Right ventricle myocardium superior (tissue), 1 donor: ENCODE measurements at places on chromosomes 13 and 19. TPM values are rescaled to one million over a fixed set of nuclear protein-coding genes. Genes with fewer than 3 reads are reported as not detected.

The VSTM2B gene
- total RNA-seq = not detected

The PCDH9 gene
- total RNA-seq = 10.0 TPM

The SMG9 gene
- total RNA-seq = 15.7 TPM

The RASIP1 gene
- 15.1 TPM for total RNA-seq

The ZNF99 gene
- 0.05 TPM for total RNA-seq

The NOVA2 gene
- 3.7 TPM for total RNA-seq

The FTL gene
- total RNA-seq = 748 TPM

The RANBP3 gene
- total RNA-seq = 57.4 TPM

The CYP2A7 gene
- total RNA-seq = not detected

The RPL18A gene
- total RNA-seq = 723 TPM

The ZNF177 gene
- 2.4 TPM for total RNA-seq

The NBEA gene
- total RNA-seq = 19.1 TPM

The HRC gene
- 878 TPM for total RNA-seq

The CGB1 gene
- not detected for total RNA-seq

The NLRP11 gene
- not detected for total RNA-seq

The COMP gene
- not detected for total RNA-seq

The TMIGD2 gene
- 0.24 TPM for total RNA-seq
